A549 treated with CpdA at 1 μM for 4 hours (cell line): ENCODE measurements at places on chromosomes 16 and 17. TPM values are rescaled to one million over a fixed set of nuclear protein-coding genes. Genes with fewer than 3 reads are reported as not detected.

The TNFRSF13B gene
- total RNA-seq: not detected in 5 replicates

The FOXJ1 gene
- 0.23 to 0.40 TPM (median 0.30 TPM) in 5 replicates for total RNA-seq

The NPIPB13 gene
- total RNA-seq: 2.2 to 2.9 TPM (median 2.5 TPM) in 5 replicates

The CDK3 gene
- total RNA-seq: 3.7 to 5.7 TPM (median 5.2 TPM) in 5 replicates

The MYLK3 gene
- 0.02 to 0.06 TPM (median 0.05 TPM) in 4 of 5 replicates, not detected in the other for total RNA-seq

The SOX15 gene
- total RNA-seq: 0.22 to 0.72 TPM (median 0.37 TPM) in 5 replicates

The BAHCC1 gene
- total RNA-seq: 12.9 to 18.2 TPM (median 15.4 TPM) in 5 replicates

The IFI35 gene
- 17.3 to 19.5 TPM (median 17.9 TPM) in 5 replicates for total RNA-seq

The ABCA10 gene
- total RNA-seq: 0.08 to 0.31 TPM (median 0.24 TPM) in 5 replicates

The SMIM5 gene
- total RNA-seq: 0.43 to 0.81 TPM (median 0.52 TPM) in 5 replicates

The IRX3 gene
- 3.2 to 4.8 TPM (median 4.4 TPM) in 5 replicates for total RNA-seq

The STAT3 gene
- 82.9 to 90.0 TPM (median 84.6 TPM) in 5 replicates for total RNA-seq

The WSCD1 gene
- 2.1 to 3.8 TPM (median 3.4 TPM) in 5 replicates for total RNA-seq

The ERN2 gene
- 0.03 TPM in 1 of 5 replicates, not detected in the others for total RNA-seq

The SPATA2L gene
- total RNA-seq: 7.6 to 11.7 TPM (median 10.9 TPM) in 5 replicates

The ARHGDIA gene
- total RNA-seq: 578 to 637 TPM (median 592 TPM) in 5 replicates

The AIPL1 gene
- not detected in 5 replicates for total RNA-seq

The FBXW10 gene
- total RNA-seq: 0.96 to 1.9 TPM (median 1.2 TPM) in 5 replicates

The CMTM1 gene
- total RNA-seq: 0.89 to 2.0 TPM (median 1.5 TPM) in 4 of 5 replicates, not detected in the other

The NDRG4 gene
- total RNA-seq: 25.9 to 41.4 TPM (median 29.3 TPM) in 5 replicates

The CETP gene
- total RNA-seq: not detected in 5 replicates

The TMEM204 gene
- not detected in 5 replicates for total RNA-seq

The SGCA gene
- 0.84 to 1.9 TPM (median 1.5 TPM) in 5 replicates for total RNA-seq

The MT3 gene
- total RNA-seq: 1.5 TPM in 1 of 5 replicates, not detected in the others

The SLC13A5 gene
- total RNA-seq: 0.13 to 0.62 TPM (median 0.15 TPM) in 5 replicates

The ZFP90 gene
- 5.0 to 9.7 TPM (median 9.3 TPM) in 5 replicates for total RNA-seq

The KRT40 gene
- total RNA-seq: not detected in 5 replicates
